ENCODE measurements at places on chromosomes 2 and 18.

GRCh38 chr2:10536569-10537133, 88.5 kb upstream of the ODC1 start:
- no peak for DNase-seq

DNA sequence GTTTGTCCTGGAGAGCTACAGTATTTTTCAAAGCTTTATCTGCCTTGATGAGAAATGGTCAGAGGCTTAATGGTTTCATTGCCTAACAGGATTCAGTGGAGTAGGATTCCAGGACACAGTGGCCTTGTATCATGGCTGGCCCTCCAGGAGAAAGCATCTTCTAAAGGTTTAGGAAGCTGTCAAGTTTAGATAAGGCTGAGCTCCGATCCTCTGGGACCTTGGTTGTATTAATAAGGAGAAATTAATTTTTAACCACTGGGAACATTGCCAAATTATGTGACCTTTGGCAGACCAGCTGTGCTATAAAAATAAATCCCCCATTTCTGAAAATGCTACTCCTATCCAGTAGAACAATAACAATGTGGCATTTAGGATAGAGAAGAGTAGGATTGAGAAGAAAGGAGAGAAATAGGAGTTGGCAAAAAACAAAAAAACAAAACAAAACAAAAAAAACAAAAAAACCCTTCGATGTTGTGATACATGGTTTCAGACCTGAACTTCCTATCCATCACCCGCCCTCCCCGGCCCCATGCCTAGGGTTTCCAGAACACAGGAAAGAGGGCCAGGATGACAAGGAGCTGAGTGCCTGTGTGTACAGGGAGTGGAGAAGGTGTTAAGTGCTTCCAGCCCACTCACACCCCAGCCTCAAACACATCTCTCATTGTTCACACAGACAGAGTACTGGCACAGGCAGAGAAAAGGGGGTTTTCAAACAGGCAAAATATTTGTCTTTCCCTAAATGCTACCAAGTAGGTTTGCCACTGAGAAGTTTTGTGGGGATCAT, 6.3 kb downstream of the NRP2 start:
- DNase-seq, result no peak

- no peak for DNase-seq
Measured at GRCh38 chr2:201880993-201881611, 74.8 kb downstream of the CDK15 start.

GRCh38 chr18:76498064-76498463, 3.0 kb upstream of the ZNF516 start:
- no peak for DNase-seq

DNA sequence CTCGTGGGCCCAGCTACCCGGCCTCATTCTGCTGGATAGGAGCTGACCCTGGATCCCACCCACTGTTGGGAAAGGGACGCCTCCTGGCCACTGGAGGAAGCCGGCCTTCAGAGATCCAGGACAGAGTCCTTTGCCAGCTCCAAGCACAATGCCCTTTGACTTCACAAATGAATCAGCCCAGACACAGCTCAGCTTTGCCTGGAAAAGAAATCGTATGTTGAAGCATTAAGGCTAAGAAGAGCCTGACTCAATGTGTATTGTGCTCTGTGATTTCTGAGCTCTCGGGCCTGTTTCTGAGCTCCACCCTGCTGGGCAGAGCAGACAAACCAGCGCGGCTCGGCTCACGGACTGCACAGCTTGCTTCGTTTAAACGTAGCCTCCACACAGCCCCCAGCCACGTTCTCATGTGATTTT, 162.9 kb upstream of the APCDD1 start:
- no peak for DNase-seq

DNA sequence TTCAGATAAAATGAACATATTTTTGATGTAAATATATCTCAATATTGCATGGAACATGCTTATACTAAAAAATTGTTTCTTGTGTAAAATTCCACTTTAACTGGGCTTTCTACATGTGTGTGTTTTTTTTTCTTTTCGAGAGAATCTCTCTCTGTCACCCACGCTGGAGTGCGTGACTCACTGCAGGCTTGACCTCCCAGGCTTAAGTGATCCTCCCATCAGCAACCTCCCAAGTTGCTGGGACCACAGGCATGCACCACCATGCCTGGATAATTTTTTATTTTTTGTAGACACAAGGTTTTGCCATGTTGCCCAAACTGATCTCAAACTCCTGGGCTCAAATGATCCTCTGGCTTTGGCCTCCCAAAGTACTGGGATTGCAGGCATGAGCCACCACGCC, 254.6 kb downstream of the LOXHD1 start:
- no peak for DNase-seq

Data from stimulated activated CD4-positive, alpha-beta T cell treated with anti-CD3 and anti-CD28 coated beads, Interleukin-12 subunit alpha, Interleukin-12 subunit beta, amount 100 ng/mL, for 48 hours (primary cell).